ENCODE measurements at places on chromosomes 16 and 17.
A peak's percentile ranks its signal among the peaks of the same experiment; 100 is the strongest.

DNA sequence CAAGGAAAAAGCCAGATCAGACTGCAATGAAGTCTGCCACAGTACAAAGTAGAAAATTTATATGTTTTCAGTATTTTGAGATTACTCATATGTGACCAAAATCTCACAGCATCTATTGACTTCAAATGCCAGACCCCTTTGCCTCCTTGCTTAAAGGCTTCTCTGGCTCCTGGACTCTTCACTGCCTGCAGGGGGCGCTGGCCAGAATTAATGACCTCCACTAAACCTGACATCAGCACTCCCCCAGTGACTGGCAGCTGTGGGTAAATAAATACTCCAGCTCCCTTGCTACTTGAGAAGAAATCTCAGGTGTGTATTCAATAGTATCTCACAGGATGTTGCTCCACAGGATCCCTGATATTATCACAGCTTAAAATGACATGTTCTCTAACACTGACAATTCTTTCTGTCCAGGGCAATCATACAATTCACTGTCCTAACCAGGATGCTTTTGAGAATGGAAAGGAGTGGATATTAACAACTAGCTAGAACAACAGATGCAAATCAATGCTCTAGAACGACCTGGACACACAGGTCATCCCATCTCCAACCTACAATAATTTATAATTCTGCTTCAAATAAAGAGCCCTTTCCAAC lies 4.0 kb downstream of the BECN1 start:
- peaks cover 6% of the 10 kb centered on the region for H3K4me1 ChIP-seq
- peak overlapping the region; percentile 40 for H3K27ac ChIP-seq
- peaks cover 41% of the 10 kb centered on the region for H3K36me3 ChIP-seq
- H3K27me3 ChIP-seq = no peaks in the 10 kb centered on the region
- no peak overlapping the region for H3K4me3 ChIP-seq

- H3K27ac ChIP-seq = no peak overlapping the region
- DNase-seq = no peak
- no peaks in the 10 kb centered on the region for H3K36me3 ChIP-seq
- H3K27me3 ChIP-seq = no peaks in the 10 kb centered on the region
- H3K4me3 ChIP-seq = no peak overlapping the region
These were observed 250.1 kb upstream of the PSMD7 start for GRCh38 chr16:74046524-74046923.

- no peak overlapping the region for H3K4me3 ChIP-seq
- H3K27ac ChIP-seq = no peak overlapping the region
- no peaks in the 10 kb centered on the region for H3K27me3 ChIP-seq
- DNase-seq = no peak
These were observed 20.4 kb upstream of the YPEL2 start for GRCh38 chr17:59311051-59311468.

DNA sequence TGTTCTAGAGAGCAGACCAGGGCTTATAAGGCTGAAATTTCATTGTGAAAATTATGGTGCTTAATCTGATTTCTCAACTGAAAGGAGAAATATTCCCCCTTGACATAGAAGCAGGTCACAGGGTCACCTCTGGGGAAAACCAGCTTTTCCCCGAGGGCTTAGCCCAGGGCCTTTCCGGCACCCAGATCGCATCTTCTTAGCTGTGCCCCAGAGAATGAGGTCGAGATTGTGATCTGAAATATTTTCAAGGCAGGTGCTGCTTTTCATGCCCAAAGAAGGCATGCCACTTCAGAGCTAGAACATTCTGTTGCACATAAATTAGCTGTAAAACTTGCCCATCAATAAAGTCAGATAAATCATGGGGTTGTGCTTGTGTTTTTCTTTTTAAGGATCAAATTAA lies 25.4 kb upstream of the ARHGAP17 start:
- no peak overlapping the region for H3K4me3 ChIP-seq
- peak overlapping the region; percentile 26 for H3K27ac ChIP-seq
- no peaks in the 10 kb centered on the region for H3K27me3 ChIP-seq
- no peaks in the 10 kb centered on the region for H3K36me3 ChIP-seq

DNA sequence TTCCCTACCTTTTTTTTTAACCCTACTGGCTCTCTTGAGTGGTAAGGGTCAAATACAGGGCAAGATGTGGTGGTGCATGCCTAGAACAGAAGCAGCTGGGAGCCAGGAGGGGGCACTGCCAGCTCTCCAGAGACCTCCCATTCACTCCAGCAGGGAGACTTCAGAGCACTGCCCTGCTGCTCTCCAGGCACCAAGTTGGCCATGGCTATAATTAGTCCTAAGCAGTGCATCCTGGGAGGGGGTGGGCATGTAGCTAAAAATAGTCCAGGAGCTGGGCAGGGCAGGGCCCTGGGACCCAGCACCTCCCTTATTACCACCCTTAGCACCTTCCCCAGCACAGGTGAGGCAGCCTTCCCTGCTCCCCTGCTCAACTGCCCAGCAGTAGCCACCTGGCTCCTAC lies 3.5 kb downstream of the CORO6 start:
- no peaks in the 10 kb centered on the region for H3K27me3 ChIP-seq
- H3K4me1 ChIP-seq = peaks cover 29% of the 10 kb centered on the region
- H3K4me3 ChIP-seq = no peak overlapping the region
- no peaks in the 10 kb centered on the region for H3K36me3 ChIP-seq
- DNase-seq = no peak

GRCh38 chr16:68994324-68994723 lies 111.1 kb upstream of the HAS3 start:
- H3K27ac ChIP-seq = no peak overlapping the region
- no peaks in the 10 kb centered on the region for H3K4me1 ChIP-seq
- no peaks in the 10 kb centered on the region for H3K36me3 ChIP-seq
- no peak for DNase-seq
- no peaks in the 10 kb centered on the region for H3K27me3 ChIP-seq

GRCh38 chr16:65895906-65896305 lies 470.6 kb upstream of the CDH5 start:
- no peaks in the 10 kb centered on the region for H3K36me3 ChIP-seq
- no peak overlapping the region for H3K27ac ChIP-seq
- no peak for DNase-seq
- no peak overlapping the region for H3K4me3 ChIP-seq
- no peaks in the 10 kb centered on the region for H3K27me3 ChIP-seq
- H3K4me1 ChIP-seq = no peaks in the 10 kb centered on the region

DNA sequence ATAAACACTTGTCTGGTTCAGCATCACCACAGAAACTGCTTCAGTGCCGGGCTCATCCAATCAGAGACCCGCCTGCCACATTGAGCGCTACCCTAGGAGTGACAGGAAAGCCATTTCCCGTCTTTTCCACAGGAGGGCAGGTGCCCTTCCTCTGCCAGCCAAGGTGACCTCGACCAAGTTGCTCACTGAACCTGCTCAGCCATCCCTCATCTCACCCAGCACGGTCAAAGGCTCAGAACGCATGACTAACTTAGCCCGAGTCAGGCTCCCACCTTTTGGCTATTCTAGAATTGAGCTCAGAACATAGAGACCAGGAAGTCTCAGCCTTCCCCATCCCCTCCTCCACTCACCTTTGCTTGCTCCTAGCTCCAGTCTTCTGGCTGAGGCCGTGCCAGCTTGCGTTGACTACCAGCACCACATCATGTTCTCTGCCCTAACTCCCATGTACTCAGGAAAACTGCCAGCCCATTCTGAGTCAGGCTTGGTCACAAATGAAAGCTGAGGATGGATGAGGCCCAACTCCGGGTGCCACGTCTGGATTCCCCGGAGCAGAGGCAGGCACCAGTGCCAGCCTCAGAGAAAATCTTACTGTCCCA lies 15.6 kb downstream of the MRPS23 start:
- H3K27me3 ChIP-seq = no peaks in the 10 kb centered on the region
- H3K4me1 ChIP-seq = no peaks in the 10 kb centered on the region
- no peak for DNase-seq
- H3K36me3 ChIP-seq = peaks cover 10% of the 10 kb centered on the region
- no peak overlapping the region for H3K27ac ChIP-seq

DNA sequence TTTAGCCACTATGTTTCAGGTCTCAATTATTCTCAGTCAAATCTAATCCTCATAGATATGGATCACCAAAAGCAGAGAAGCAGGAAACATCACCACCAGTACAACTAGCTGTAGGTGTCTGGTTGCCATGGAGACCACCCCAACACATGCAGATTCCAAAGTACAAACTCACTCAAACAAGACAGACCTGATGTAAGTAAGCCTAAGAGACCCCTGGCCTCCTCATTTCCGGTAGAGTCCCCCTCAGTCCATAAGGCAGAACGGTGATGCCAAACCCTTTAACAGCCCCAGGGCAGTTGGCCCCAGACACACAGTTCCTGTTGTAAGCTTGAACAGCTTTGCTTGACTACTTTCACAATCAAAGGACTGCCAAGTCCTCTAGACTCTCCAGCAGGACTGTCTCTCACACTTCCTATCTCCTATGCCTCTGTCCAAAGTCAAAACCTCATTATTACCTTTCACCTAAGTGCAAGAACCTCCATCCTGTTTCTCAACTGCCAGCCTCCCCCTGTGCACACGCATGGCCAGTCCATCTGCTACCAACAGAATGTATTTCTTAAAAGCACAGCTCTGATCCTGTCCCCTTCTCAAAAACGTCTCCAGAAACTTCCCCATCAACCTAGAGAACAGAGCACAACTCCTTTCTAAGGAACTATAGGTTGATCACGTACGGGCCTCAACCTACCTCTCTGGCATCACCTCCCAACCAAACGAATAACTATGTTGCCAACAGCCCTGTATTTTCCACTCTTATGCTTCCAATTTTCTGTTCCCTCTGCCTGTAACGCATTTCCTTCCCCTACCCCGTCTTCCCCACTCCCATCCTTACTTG lies 23.9 kb downstream of the SLC39A11 start:
- no peak overlapping the region for H3K27ac ChIP-seq
- no peaks in the 10 kb centered on the region for H3K36me3 ChIP-seq
- no peak for DNase-seq
- no peaks in the 10 kb centered on the region for H3K4me1 ChIP-seq
- no peaks in the 10 kb centered on the region for H3K27me3 ChIP-seq

- H3K4me3 ChIP-seq = no peak overlapping the region
These were observed 4.8 kb downstream of the ATP2A3 start for GRCh38 chr17:3959295-3959899.

GRCh38 chr17:43094129-43094835 lies 30.9 kb downstream of the BRCA1 start:
- H3K36me3 ChIP-seq = no peaks in the 10 kb centered on the region
- H3K4me1 ChIP-seq = no peaks in the 10 kb centered on the region
- no peak overlapping the region for H3K27ac ChIP-seq
- H3K27me3 ChIP-seq = no peaks in the 10 kb centered on the region
- H3K4me3 ChIP-seq = no peak overlapping the region

GRCh38 chr17:2462481-2462880 lies 49.2 kb downstream of the METTL16 start:
- no peak overlapping the region for H3K27ac ChIP-seq
- no peaks in the 10 kb centered on the region for H3K4me1 ChIP-seq
- no peak overlapping the region for H3K4me3 ChIP-seq
- no peak for DNase-seq
- H3K36me3 ChIP-seq = no peaks in the 10 kb centered on the region
- H3K27me3 ChIP-seq = no peaks in the 10 kb centered on the region

GRCh38 chr17:56740481-56740880 lies 93.2 kb downstream of the C17orf67 start:
- H3K36me3 ChIP-seq = no peaks in the 10 kb centered on the region
- H3K27me3 ChIP-seq = no peaks in the 10 kb centered on the region
- H3K4me3 ChIP-seq = no peak overlapping the region
- H3K4me1 ChIP-seq = no peaks in the 10 kb centered on the region
- no peak for DNase-seq

- no peak overlapping the region for H3K4me3 ChIP-seq
- H3K27me3 ChIP-seq = no peaks in the 10 kb centered on the region
- H3K4me1 ChIP-seq = no peaks in the 10 kb centered on the region
- no peaks in the 10 kb centered on the region for H3K36me3 ChIP-seq
These were observed 1439.0 kb downstream of the CDH11 start for GRCh38 chr16:63682844-63683243.

All from naive thymus-derived CD4-positive, alpha-beta T cell (primary cell).